ENCODE measurements at places on chromosomes 7 and 10. TPM values are rescaled to one million over a fixed set of nuclear protein-coding genes. Genes with fewer than 3 reads are reported as not detected.

- peak; percentile 85 for DNase-seq
- no peaks in the 10 kb centered on the region for H3K27me3 ChIP-seq
- peaks cover 44% of the 10 kb centered on the region for H3K4me1 ChIP-seq
- no peak overlapping the region for H3K4me3 ChIP-seq
- no peaks in the 10 kb centered on the region for H3K36me3 ChIP-seq
Observed at GRCh38 chr10:79344502-79345195, 2.6 kb upstream of the PPIF start.

DNA sequence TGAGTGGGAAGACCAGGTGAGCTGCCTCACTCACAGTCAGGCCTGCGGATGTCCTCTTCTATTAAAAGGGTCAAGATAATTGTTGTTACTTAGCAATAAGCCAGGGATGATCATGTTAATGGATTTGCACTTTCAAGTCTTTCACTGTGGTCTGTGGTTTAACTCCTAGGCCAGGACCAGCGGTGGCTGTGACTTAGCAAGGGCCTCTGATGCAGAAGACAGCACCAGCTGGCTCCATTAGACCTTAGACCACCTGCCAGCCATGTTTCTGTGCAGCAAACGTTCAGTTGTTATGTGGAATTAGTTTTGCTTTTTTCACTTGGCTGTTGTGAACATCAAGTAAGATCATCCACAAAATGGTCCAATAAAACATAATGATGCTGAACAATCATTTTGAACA lies 537.3 kb downstream of the TNS3 start:
- no peaks in the 10 kb centered on the region for H3K4me1 ChIP-seq
- no peaks in the 10 kb centered on the region for H3K36me3 ChIP-seq
- no peak overlapping the region for H3K4me3 ChIP-seq
- DNase-seq: no peak

Gene ICA1
- polyA plus RNA-seq: 35.8 TPM

Gene LRRD1
- not detected for polyA plus RNA-seq

Gene ADRA2A
- polyA plus RNA-seq: 15.0 TPM

Gene DMTF1
- polyA plus RNA-seq: 50.6 TPM

Data from pancreas (tissue), 10 donors.